ENCODE measurements at places on chromosomes 13 and 19.

DNA sequence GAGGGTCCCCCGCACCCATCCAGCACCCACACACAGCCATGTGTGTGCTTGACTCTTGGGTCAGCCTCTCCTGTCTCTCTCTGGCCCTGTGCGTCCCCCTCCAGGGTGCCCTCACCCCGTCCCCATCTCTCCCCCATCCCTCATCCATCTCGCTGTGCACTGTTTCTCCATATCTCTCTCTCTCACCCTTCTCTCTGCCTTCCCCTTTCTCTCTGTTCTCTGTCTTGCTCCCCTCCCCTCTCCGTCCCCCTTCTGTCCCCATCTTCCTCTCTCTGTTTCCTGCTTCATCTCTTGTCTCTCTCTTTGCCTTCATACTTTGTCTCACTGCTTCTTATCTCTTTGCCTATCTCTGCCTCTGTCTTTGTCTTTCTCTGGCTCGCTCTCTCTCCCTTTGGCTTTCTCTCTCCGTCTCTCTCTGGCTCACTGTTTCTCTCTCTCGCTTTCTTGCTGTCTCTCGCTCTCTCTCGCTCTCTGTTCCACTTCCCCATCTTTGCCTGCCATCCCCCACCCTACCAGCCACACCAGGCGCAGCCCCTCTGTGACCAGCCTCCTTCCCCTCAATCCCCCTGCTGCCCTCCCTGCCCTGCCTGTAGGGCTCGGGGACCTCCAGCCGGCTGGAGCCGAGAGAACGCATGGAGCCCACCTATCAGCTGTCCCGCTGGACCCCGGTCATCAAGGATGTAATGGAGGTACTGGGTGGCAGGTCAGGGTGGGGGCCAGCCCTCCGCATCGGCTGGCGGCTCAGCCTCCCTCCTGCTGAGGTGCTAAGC is 8.9 kb downstream of the STXBP2 start:
- DNase-seq: no peak

GRCh38 chr13:28136916-28137315 is 1.4 kb upstream of the PAN3 start:
- peak; percentile 42 for DNase-seq

- DNase-seq: no peak
These were observed 14.1 kb downstream of the ZNF444 start for GRCh38 chr19:56155124-56155687.

GRCh38 chr13:107643615-107644014 is 571.7 kb downstream of the LIG4 start:
- DNase-seq: no peak

DNA sequence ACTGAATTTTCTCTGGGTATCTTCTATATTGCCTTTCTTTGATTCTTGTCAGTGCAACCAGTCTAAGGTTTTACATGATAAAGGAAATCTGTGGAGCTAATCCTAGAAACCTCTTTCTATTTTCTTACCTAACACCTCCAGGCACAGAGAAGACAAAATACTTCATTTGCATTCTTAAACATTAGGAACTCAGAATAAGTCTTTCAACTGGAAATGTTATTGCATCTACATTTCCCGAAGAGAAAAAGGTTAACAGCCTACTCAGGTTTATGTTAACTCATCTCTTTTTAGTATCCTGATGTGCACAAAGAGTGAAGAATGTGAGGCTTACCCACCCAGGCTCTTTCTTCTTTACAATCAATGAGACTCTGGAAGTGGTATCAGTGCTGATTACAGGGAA is 106.7 kb downstream of the PCCA start:
- DNase-seq: no peak

- no peak for DNase-seq
These were observed 6.2 kb downstream of the TLE6 start for GRCh38 chr19:2983351-2984214.

GRCh38 chr13:23427342-23427843 is 6.1 kb downstream of the SACS start:
- no peak for DNase-seq

Measured in hematopoietic multipotent progenitor cell treated with erythropoietin and hydrocortisone succinate and interleukin-3 and kit ligand, for 15 days (in vitro differentiated cells).